ENCODE measurements at places on chromosomes 13 and 19.

GRCh38 chr19:29831041-29831548, 19.3 kb downstream of the CCNE1 start:
- DNase-seq: no peak

GRCh38 chr19:10270180-10270615, 722 bp upstream of the ICAM1 start:
- DNase-seq: no peak

GRCh38 chr19:33434886-33435705, 61.6 kb downstream of the CEBPG start:
- DNase-seq: no peak

DNA sequence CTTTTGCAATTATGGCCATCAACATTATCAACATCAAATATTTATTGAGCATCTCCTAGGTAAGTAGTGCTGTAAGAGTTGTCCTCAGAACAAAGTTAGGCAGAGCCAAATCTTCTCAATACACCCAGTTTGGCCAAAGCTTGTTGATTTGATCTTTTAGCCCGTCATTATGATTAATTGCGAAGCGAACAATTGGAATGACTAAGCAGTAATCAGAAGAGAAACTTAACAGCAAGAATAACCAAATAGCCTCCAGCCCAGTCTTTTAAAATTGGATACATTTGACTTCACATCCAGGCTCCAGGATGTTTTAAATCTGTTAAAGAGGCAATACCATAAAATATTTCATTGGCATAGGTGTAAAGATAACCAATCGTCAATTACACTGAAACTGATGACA, 1156.0 kb downstream of the OLFM4 start:
- no peak for DNase-seq

- no peak for DNase-seq
Observed at GRCh38 chr13:113631341-113632095, 26.5 kb downstream of the ATP4B start.

DNA sequence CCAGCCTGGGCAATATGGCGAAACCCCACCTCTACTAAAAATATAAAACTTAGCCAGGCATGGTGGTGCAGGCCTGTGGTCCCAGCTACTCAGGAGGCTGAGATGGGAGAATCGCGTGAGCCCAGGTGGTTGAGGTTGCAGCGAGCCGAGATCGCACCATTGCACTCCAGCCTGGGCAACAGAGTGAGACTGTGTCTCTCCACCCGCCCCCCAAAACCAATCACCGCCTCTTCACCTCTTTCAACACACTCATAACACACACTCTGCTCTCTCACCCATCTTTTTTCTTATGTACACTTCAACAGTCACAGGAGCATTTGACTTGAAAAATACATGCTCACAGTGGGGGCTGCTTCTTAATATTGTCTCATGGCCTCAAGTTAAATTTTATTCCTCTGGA, 76.8 kb downstream of the ESD start:
- DNase-seq: no peak

DNA sequence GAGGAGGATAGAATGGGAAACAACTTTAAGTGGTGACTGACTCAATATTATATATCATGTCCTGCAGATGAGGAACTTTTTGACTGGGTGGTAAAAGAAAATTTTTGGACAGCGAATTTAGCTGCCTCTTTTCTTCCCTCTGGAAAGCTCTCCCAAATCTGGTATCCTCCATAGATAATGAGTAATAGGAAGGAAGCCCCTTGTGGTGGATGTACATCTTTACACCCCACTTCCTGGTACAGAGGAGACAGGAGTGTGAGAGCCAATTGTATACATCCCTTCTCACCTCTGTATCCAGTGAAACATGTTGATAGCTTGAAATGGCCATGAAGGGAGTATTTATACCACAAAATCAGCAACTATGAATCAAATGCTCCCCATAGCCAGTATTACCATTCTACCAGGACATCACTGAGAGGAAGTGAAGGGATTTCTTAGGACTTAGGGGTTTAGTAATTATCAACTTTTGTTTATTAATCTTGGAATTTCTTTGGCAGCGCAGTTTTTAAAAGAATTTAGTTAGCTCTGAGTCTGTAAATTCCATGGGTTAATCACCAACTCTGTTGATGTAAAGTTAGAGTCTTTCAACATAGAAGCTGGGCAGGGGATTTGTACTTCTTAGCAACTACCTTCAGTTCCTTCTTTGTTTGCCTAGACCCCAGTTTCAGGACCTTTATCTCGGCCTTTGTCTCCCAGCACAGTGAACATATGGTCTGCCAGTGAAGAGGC, 17.0 kb upstream of the TDRD3 start:
- DNase-seq: no peak

Data from smooth muscle cell of the brain vasculature (primary cell).